CD4-positive, alpha-beta T cell treated with Interferon gamma for 1 hour (primary cell): ENCODE measurements at places on chromosomes 5 and 9.

GRCh38 chr5:61333321-61333953 is 1.4 kb downstream of the ZSWIM6 start:
- peak; percentile 40 for DNase-seq

DNA sequence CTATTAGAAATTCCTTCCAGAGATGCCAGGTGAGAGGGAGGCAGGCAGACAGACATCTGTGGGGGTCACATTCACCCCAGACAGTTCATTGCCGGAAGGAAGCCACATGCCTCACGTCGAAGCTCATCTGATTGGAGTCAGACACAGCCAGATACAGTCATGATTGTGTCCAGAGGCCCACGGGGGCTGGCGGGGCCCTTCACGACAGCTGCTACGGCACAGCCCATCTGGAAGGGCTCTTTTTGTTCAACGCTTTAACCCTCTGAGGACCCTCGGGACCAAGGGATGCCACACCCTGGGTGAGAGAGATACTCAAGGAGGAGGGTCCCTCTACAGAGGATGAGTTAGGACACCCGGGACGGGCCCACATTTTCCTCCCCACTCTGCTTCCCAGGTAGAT is 31.9 kb upstream of the GABRP start:
- DNase-seq: no peak

DNA sequence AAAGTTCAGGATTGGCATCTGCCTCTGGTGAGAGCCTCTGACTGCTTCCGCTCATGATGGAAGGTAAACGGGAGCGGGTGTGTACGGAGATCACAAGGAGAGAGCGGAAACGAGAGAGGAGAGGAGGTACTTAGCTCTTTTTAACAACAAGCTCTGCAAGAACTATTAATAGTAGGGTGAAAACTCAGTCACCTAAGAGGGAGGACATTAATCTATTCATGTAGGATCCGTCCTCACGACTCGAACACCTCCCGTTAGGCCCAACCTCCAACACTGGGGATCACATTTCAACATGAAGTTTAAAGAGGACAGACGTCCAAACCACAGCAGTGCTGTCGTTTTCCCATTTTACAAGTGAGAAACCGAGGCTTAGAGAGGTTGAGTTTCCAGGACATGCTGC is 173.7 kb downstream of the SLC28A3 start:
- DNase-seq: no peak

- no peak for DNase-seq
These were observed 78.3 kb upstream of the NIPAL4 start for GRCh38 chr5:157381746-157382145.
